ENCODE measurements at places on chromosomes 4 and X.

GRCh38 chrX:42933187-42933586 is 155.2 kb upstream of the PPP1R2C start:
- no peak for DNase-seq

- peak; percentile 72 for DNase-seq
These were observed 4.6 kb upstream of the KANTR start for GRCh38 chrX:53089224-53089842.

DNA sequence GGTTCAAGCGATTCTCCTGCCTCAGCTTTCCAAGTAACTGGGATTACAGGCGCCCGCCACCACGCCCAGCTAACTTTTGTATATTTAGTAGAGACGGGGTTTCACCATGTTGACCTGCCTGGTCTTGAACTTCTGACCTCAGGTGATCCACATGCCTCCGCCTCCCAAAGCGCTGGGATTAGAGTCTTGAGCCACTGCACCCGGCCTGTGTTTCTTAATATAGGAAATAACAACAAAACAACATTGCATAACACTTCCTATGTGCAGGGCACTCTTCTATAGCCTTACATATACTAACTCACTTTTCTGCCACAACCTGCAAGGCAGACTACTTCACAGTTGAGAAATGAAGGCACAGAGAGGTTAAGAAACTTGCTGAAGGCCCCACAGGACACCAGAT is 12.8 kb upstream of the TMEM131L start:
- no peak for DNase-seq

DNA sequence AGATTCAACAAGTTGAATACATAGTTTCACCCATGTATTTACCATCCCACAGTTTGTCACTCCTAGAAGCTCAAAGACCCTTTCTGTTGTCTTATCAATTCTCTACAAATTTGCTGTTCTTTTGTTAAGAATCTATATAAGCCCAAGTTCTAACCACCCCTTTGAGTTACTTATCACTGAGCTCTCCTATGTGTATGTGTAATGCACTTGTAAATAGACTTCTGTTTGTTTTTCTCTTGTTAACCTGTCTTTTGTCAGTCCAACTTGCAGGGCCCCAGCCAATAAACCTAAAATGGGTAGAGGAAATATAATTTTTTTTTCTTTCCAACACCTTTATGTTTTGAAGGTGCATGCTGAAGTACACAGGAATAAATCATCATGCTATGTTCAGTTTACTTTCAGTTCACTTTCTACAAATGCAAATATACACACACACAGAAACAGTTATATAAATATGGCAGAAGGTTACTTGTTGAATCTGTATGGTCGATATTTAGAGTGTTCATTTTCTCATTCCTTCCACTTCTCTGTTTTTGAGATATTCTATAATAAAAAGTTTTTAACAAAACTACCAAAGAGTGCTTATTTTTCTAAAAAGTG is 22.3 kb upstream of the CLOCK start:
- DNase-seq: no peak

DNA sequence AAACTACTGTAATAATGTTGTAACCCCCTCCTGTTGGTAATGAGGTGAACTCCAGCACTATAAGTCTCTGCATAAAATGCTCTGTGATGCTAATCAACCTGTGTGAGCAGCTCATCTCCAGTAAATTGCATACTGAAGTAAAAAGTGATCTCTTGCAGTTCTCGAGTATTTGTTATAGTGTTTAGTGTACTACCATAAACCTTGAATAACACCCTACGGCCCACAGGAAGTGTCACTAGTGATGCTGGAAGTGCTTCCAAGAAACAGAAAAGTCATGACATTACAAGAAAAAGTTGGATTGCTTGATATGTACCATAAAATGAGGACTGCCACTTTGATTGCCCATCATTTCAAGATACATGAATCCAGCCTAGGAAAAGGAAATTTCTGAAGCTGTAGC is 39.0 kb downstream of the IL15 start:
- DNase-seq: no peak

GRCh38 chr4:81257021-81257420 is 42.0 kb upstream of the PRKG2 start:
- DNase-seq: no peak

DNA sequence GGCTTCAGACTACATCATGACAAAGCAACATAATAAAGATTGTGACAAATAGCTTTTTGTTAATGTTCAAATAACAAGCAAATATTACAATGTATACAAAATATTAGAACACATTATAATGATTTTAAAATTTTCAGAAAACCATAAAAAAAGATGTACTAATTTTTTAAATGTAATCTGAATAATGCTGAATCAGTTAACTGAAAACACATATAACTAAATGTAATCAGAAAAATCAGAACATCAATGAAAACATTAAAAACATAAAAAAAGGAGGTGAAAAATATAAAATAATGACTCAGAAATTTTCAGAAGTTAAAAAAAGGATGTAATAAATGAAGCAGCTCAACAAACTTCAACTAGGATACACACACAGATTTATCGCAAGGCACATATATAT is 53.5 kb downstream of the ZNF721 start:
- no peak for DNase-seq

DNA sequence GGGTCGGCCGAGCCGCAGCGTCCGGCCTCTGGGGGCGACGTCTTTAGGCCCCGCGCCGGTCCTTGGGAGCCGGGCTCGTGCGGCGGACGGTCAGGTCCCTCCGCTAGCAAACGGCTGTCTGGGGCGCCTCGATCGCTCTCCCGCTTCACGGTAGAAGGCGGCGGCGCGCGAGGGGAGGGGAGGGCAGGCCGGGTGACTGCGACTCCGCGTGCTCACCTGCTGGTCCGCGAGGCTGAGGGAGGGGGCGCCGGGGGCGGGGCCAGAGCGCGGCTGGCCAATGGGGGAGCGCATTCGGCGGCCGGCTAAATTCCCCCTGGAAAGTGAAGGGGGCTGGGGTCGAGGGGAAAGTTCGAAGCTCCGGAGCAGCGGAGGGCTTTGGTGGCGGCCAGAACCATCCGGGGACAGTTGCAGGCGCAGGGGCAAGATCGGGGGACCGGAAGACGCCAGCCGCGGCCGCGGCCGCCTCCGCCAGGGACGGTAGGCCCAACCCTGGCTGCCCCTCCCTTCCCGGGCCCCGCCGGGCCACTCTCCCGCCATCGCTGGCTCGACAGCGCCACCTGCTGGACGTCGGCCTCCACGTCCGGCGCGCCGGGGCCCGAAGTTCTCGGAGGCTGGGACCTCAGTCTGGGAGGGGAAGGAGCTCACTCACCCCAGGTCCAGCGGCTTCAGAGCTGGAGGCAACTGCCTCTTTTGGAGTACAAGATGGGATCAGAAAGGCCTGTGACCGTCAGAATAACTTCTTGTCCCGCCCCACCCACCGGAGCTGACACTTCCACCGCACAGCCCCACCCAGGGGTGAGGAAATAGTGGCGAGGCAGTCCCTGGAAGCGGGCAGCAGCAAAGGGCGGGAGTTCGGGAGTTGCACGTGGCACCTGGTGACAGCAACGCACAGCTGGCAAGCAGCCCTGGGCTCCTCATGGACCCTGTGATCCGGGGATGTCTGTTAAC is 49.9 kb downstream of the ELF4 start:
- peak; percentile 93 for DNase-seq

- peak; percentile 49 for DNase-seq
These were observed 23.2 kb downstream of the PRPS2 start for GRCh38 chrX:12814420-12814819.

DNA sequence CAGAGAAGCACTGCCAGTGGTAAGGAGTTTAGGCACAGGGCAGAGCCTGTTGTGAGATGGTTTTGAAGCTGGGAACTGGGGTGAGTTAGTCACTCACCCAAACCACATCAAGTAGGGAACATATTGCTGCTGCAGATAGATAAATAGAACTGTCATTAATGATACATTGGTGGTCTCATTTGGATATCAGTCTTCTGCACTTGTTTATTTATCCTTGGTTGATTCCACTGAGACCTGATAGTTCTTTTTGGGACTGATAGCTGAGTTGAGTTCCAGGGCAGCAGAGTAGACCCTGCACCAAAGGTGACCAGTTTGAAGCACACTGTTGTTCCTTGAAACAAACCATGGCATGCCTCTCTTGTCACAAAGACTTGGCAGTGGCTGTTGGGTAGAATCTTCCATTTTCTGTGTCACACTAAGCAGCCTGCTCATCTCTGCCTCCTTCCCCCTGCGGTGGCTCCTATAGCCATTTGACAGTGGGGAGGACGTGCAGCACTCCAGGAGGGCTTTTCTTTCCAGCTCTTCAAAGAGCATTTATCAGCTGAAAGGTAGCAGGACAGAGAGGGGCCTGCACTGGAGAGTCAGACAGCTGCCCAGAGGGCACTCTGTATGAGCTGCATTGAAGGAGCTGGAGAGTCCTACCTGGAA is 59.7 kb upstream of the TMEM164 start:
- no peak for DNase-seq

Measured in HAP-1 (cell line).